ENCODE measurements at places on chromosomes 6 and 20.

DNA sequence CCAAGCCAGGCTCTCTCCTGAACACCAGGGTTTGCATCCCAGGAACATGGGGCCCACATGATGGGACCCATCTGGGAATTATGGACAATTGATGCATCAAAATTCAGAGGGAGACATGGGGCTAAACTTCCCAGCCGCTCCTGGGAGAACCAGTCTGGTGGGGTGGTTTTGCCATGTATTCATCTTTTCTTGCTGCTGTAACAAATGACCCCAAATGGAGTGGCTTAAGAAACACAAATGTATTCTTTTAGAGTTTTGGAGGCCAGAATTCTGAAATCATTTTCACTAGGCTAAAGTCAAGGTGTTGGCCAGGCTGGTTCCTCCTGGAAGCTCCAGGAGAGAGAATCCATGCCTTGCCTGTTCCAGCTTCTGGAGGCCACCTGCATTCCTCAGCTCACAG, 6.5 kb downstream of the SLC13A3 start:
- DNase-seq: no peak

DNA sequence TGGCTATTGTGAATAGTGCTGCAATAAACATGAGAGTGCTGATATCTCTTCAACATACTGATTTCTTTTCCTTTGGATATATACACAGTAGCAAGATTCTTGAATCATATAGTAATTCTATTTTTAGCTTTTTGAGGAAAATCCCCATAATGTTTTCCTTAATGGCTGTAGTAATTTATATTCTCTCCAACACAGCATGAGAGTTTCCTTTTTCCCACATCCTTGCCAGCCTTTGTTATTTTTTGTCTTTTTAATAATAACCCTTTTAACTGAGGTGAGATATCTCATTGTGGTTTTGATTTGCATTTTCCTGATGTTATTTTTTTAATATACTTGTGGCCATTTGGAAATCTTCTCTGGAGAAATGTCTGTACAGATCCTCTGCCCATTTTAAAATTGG, 132.6 kb downstream of the PRL start:
- no peak for DNase-seq

GRCh38 chr20:856361-856775, 22.9 kb downstream of the FAM110A start:
- no peak for DNase-seq

GRCh38 chr6:1013656-1014430, 298.1 kb upstream of the FOXQ1 start:
- DNase-seq: no peak

- no peak for DNase-seq
Observed at GRCh38 chr6:133130863-133131262, 110.3 kb upstream of the EYA4 start.

GRCh38 chr6:156126535-156126934, 650.6 kb upstream of the ARID1B start:
- DNase-seq: no peak

DNA sequence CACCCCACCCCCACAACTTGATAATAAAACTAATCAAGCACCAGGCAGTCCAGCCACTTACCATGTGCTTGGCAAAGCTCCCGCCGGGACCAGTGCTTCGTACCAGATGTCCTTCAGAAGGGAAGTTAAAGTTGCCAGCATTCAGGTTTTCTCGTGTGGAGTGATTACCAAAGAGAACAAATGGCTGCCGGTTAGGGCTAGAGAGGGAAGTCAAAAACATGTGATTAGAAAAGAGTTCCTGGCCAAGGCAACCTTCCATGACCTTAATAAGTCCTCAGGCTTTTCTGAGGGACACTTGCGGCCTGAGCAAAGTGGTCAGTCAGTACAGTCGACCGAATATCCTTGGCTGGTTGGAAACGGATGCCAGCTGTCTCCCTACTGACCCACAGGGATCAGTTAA, 67.0 kb downstream of the DNAAF9 start:
- DNase-seq: no peak

DNA sequence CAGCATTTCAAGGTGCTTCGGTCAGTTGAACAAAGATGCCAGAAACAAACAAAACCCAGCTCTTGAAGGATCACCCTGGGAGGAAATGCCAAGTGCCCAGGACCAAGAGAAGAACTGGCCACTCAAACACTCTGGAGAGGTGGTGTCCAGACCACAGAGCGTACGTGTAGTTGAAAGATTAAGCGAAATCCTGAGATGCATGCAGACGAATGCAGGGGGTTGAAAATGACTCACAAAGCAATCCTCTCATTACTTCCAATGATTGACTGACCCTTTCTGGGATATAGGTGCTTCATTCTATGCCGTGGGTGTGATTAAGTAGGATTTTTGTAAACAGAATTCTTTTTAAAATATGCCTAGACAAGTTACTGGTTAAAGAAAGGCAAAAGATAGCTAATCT, 71.5 kb upstream of the ATXN1 start:
- no peak for DNase-seq

- DNase-seq: no peak
Observed at GRCh38 chr20:15811951-15812350, 761.3 kb downstream of the KIF16B start.

DNA sequence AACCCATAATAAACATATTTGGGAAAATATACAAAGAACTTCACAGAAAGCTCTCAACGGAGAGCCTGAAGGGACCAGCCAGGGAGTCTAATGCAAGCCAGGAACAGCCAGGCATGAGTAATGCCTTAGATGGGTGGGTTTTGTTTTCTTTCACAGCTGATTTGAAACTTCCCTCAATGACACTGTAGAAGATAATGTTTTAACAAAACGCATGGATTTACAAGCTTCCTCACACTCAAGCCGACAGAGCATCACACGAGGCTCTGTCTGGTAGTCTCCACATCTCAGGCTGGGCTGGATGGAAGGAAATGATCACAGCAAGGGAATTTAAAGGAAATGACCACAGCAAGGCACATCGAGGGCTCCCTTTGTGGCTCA, 113.9 kb downstream of the GMPR start:
- DNase-seq: no peak

DNA sequence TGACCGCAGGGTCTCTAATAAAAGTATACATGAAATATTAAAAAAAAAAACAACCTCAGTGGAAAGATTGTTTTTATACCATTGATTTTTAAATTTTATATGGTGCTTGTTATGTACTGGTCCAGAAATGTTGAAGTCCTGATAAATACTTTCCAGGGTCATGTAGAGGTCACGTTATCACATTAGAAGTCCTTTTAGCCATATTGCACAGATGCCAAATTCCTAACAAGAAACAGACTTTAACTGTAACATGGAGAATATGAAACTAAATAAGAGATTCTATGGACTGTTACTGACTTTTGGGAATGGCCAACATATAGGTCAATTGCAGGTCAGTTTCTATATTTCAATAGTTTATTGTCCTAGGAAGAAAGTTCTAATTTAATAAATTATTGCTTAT, 89.0 kb downstream of the ADGRB3 start:
- DNase-seq: no peak

DNA sequence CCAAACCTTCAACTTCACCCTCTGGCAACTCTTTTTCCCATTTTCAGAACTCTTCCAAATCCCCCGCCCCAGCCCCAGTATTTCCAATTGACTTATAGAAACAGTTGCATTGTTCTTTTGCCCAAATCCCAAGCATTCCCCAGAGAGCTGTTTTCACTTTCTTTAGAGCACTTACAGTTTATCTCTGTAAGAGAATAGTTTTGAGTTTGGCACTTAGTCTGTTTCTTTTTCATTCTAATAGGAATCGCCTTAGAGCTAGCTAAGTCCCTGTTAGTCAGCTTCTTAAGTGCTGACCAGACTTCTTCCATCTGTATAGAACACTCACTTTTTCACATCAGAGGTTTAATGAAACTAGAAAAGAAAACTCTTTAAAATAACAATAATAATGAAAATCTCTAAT, 374.2 kb upstream of the FLRT3 start:
- no peak for DNase-seq

DNA sequence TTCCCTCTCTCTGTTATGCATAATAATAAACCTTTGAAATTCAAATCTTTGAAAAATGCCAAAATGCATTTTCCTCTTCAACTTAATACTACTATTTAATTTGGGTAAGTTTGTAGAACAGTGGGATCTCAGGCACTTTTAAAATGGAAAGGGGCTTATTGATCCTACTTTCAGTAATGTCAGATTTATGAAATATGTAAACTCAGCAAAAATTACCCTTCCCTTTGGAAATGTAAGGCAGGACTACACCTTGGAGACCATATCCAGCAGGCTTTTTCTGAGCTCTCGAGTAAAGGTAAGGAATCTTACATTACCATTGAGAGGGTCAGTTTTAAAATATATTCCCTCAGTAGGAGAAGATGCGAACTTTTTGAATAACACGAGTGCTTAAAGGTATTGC, 149.0 kb downstream of the LAMP5 start:
- no peak for DNase-seq

DNA sequence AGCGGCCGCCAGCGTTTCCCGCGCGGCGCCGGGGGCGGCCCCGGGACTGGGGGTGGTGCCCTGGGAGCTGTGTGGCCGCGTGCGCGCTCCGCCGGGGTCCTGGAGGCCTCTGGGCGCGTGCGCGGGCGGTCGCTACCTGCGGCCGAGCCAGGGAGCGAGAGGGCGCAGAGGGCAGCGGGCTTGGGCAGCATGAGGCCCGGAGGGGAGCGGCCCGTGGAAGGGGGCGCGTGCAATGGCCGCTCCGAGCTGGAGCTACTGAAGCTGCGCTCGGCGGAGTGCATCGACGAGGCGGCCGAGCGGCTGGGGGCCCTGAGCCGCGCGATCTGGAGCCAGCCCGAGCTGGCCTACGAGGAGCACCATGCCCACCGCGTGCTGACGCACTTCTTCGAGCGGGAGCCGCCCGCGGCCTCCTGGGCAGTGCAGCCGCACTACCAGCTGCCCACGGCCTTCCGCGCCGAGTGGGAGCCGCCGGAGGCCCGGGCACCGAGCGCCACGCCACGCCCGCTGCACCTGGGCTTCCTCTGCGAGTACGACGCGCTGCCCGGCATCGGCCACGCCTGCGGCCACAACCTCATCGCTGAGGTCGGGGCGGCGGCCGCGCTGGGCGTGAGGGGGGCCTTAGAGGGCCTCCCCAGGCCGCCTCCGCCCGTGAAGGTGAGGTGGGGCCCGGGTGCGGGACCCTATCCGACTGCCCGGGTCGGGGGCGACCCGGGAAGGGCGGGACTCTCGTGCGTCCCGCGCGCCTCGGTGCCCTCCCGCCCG, at the start of gene PM20D2:
Gene PM20D2 (plus strand): TSS at position 100 of the 762 bp plus-strand sequence. CDS start 90 bp downstream, at position 190.
- DNase-seq: peak; percentile 51

DNA sequence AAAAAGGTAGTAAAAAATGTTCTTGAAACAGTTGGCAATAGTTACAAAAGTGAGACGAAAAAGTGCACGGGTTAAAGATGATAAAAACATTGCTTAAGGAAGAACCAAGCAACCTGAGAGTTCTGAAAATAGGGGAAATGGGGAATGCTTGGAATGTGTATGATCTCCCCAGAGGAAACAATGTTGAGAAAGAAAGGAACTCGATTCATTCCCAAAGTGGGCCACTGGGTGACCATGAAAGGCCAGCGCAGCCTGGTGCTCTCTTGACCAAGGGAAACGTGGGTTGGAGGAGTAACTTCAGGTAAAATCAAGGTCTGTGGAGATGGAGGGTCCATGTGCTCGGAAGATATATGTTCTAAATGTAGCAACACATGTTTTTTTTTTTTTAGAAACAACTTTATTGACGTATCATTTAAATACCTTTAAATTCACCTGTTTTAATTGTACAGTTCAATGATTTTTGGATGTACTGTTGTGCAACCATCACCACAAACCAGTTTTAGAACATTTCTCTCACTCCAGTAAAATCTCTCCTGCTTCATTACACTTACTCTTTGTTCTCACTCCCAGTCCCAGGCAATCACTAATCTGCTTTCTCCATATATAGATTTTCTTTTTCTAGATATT, 34.5 kb upstream of the CEP85L start:
- DNase-seq: no peak

DNA sequence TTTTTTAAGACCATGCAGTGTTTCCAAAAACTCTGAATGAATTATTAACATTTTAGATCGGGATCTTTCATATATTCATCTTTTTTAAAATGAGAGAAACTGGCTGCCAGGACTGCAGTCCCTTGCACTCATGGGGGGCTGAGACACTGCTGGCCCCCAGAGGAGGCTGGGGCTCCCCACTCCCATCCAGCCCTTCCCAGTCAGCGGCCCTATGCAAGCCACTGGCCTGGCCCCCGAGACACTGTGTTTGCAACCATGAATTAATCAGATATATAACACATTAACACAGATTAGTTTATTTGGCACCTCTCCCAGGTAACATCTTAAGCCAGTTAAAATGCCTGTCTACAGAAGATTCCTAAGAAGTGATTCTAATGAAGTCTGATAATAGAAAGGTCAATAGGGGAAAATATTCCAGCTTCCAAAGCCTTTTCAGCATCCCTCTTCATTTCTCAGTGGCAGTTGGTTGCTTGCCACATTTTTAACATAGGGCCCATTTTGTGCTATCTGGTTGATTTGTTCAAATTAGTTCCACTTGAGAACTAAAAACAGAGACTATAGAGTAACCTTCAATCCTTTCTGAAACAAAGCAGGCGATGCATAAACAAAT, 184.4 kb upstream of the FBXL4 start:
- DNase-seq: no peak

GRCh38 chr6:28943223-28943556, 19.4 kb upstream of the TRIM27 start:
- DNase-seq: peak; percentile 28

- DNase-seq: no peak
Observed at GRCh38 chr6:154989448-154989847, 5.7 kb upstream of the TIAM2 start.

DNA sequence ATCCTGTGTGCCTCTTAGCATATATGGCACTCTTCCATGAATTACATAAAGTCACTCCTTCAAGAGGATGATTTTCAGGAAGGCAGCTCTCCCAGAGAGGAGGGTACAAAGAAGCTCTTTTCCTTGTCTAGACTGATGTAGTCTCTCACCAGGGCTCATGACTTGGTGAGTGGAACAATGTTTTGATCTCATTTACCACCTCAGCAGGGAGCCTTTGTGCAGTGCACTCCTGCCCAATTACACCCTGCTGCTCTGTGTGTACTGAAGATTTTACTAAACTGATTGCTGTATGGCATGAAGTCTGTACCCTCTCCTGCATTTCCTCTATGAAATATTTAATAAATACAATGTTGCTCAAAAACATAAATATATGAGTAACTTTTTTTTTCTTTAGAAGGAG, 598.3 kb upstream of the HS3ST5 start:
- DNase-seq: no peak

- DNase-seq: no peak
Observed at GRCh38 chr20:38855356-38855755, 49.9 kb downstream of the PPP1R16B start.
